Activated naive CD4-positive, alpha-beta T cell treated with Interleukin-2 at 50 U/mL for 16 hours (primary cell): ENCODE measurements at places on chromosomes 16 and 17.

DNA sequence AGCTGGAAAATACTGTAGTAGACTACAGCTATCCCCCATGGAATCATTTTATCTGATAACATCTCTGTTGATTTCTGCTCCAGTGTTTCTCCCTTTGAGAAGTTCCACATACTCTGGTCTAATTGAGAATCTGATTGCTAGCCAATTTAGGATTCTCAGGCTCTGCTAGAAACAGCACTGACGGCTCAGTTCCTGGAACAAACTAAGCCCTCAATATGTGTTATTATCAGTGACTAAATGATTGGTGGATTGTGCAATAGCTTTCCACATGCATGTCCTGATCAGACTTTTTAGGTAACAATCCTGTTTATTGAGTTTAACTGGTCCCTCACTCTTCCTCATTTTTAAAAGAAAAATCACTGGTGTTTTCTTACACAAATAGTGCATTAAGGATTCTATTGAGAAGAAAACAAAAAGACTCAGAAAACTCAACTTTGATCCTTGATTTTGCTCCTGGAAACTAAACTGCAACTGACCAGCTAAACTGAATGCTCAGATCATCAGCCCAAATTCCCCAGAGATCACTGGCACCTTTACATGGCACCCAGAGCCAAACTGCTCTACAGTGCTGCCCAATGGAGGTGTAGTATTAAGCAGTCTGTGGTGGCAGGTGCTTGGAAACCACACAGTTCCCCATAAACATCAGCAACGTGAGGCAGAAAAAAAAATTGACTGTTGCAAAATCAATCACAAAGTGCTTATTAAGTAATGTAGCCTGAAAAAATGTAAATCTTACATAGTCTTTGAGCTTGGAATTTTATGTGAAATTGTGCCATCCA lies 423.7 kb downstream of the TOX3 start:
- DNase-seq, result no peak

- no peak for DNase-seq
These were observed 47.5 kb downstream of the NT5M start for GRCh38 chr17:17350491-17351355.

- no peak for DNase-seq
These were observed 8.9 kb downstream of the DUS2 start for GRCh38 chr16:68031951-68032350.

GRCh38 chr16:48609652-48610029 lies 339 bp downstream of the N4BP1 start:
- no peak for DNase-seq

- DNase-seq, result no peak
These were observed 380.7 kb upstream of the PMFBP1 start for GRCh38 chr16:72552654-72553053.

GRCh38 chr16:25841761-25842160 lies 150.0 kb downstream of the HS3ST4 start:
- no peak for DNase-seq

DNA sequence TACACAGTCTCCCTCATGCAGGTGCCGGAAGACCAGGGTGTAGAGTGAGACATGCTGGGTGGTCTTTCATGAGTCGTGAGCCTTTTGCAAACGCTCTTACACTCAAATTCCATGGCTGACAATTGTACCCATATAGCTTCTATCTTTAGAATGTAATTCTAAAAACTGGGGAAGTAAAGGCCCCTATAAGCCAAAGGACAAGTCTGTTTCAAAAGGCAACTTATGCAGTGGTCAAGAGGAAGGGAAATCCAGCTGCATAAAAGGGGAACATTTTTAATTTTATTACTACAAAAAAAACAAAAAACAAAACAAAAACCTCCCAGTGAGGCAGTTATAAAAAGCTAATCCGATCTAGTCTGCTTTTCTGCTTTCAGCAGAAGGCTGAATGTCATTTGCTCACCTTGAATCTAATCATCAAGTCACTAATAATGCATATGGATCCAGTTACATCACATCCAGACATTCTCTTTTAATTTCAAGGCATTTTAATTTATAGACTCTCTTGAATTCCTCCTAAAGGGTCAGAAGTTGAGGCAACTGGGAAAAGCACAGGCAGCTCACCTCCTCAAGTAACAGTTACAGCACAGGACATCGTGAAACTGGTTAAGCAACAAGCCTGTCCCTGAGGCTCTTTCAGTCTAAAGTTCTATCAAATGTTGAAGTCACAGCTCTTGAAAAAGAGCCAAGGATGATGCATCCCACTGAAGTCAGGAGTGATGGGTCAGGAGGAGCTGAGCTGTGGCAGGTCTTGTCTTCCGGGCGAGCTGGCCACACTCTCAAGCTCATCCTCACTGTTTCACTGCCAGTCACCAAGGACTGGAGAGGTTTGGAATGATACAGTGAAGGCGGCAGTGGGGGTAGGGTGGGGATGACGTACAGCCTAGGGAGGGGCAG lies 99.7 kb downstream of the VPS53 start:
- no peak for DNase-seq

DNA sequence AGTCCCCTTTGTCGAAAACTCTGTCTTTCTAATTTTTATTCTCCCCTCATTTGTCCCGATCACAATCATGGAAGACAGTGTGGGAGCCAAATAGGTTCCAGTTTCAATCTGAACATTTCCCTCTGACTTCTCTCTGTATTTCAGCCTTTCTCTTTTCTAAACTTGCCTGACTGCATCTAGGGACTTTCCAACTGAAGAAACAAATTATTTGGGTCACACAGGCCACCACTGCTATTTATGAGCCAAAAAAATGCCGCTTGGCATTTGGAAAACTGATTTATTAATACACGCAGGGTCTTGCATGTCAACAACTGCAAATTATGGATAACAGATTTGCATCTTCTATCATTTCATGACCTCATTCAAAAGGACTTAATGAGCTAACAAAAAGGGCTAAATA lies 55.2 kb upstream of the ELAC2 start:
- DNase-seq, result no peak

DNA sequence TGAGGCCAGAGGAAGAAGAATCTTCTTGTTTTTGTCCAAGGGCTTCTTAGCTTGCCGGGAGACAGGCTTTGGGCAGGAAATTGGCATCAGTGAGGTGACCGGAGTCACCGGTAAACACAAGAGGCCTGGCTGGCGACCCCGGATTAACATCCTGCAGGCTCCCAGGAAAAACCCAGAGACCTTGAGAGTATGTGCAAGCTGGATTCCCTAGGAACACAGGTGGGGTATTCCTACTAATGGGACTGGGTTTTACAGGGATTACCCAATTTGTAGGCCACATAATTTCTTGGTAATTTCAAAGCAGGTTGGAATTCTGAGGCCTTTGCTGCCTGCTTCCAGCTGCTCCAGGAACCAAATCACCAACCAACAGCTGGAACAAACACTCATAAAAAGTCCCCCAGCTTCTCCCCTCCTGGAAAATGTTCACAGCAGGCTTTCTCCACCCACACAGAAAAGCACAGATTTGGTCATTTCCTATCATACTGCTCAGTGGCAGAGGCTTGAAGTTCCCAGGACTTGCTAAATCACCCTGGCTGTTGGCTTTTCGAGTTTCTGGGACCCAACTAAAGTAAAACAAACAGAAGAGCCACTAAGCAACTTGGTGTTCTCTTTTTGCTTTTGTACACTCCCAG lies 258.8 kb downstream of the IRF8 start:
- no peak for DNase-seq

DNA sequence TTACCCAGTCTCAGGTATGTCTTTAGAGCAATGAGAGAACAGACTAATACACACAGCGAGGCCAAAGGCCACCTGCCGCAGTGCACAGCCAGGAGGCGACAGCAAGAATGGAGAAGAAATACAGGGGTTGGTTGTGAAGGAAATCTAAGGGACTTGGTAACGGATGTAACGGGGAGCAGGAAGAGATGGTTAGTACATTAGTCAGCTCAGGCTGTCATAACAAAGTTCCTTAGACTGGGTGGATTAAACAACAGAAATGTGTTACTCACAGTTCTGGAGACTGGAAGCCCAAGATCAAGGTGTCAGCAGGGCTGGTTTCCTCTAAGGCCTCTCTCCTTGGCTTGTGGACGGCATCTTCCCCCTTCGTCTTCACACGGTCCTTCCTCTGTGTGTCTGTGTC lies 47.1 kb downstream of the TVP23C start:
- DNase-seq, result no peak

DNA sequence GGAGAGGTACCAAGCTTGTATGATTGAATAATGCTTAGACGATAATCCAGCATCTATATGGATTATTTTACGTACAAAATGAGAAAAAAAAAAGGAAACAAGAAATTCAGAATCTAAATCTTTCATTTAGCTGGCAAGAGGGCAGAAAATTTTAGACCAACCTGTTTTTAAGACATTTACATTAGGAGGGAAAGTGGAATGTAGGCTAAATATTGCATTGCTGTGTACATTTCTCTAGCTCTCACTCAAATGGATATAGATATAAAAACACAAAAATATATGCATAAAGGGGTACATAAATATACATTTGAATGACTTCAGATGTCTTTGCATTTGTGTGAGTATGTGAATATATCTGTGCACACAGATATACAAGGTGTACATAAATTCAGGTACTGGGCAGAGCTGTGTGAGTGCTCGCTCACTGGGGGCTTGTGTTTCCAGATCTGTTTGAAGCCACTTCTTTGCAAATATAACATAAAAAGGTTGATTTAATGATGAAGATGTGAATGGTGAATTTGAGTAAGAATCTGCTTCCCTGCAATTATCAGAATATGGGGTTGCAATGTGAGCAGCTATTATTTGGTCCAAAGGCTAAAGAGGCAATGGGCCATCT lies 14.2 kb upstream of the ZFHX3 start:
- DNase-seq, result no peak

GRCh38 chr16:47876511-47876910 lies 279.3 kb downstream of the ABCC12 start:
- no peak for DNase-seq

- DNase-seq, result peak; percentile 55
These were observed 542 bp downstream of the KLHL36 start for GRCh38 chr16:84648595-84649510.

- no peak for DNase-seq
These were observed 22.7 kb downstream of the LCMT1 start for GRCh38 chr16:25134166-25134700.

GRCh38 chr17:796609-797008 lies 14.5 kb downstream of the MRM3 start:
- DNase-seq, result no peak

GRCh38 chr17:11242411-11242810 lies 1.4 kb downstream of the SHISA6 start:
- DNase-seq, result no peak

DNA sequence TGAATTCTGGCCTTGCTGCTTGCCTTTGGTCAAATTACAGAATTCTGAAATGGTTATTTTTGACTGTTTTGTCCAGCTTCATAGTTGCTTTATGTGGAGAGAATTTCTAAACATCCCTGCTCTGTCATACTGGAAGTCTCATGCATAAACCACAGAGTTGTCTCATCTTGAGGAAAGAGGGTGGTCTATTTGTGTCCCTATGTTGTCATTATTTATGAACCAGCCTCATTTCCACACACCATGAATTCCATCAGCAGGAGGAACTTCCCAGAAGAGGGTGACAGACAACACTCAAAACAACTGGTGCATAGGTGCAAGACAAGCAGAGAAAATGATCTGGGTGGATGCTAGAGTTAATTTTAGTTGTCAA lies 525.8 kb upstream of the GOT2 start:
- DNase-seq, result no peak

- DNase-seq, result no peak
These were observed 70.5 kb downstream of the RBBP6 start for GRCh38 chr16:24609740-24610415.

DNA sequence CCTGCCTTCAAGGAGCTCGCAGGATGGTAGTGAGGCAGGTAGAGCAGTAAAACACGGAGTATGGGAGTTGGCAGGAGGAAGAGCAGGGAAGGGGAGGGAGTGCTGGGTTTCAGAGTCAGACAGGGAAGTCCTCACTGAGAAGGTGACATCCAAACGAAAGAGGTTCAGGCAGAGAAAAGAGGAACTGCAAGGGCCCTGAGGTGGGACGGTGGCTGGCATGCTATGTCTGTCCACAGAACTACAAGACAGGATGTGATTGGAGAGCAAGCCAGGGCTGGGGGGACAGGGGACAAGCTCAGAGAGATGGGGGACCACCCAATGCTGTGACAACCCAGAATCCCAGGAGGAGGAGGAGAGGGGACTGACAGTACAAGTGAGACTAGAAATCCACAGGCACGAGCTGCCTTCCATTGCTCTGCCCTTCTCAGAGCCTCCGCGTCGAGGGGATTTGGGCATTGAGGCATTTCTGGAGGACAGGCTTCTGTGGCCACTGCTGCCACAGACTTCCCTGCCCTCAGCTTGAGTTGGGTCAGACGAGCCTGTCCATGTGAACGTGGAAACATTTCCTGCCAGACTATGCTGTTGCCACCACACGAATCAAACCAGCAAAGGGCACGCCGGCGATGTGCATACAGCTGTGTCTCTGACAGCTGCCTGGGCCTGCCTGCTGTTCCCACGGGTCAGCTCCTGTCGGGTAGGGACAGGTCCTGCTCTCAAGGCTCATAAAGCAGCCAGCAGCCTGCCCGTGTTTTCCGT lies 100.1 kb downstream of the RAB11FIP4 start:
- no peak for DNase-seq

GRCh38 chr17:38898291-38898679 lies 27.1 kb upstream of the LASP1NB start:
- DNase-seq, result no peak

GRCh38 chr17:73191443-73192205 lies 1.2 kb upstream of the COG1 start:
- peak; percentile 72 for DNase-seq
